ENCODE measurements at places on chromosomes 7 and 10.

DNA sequence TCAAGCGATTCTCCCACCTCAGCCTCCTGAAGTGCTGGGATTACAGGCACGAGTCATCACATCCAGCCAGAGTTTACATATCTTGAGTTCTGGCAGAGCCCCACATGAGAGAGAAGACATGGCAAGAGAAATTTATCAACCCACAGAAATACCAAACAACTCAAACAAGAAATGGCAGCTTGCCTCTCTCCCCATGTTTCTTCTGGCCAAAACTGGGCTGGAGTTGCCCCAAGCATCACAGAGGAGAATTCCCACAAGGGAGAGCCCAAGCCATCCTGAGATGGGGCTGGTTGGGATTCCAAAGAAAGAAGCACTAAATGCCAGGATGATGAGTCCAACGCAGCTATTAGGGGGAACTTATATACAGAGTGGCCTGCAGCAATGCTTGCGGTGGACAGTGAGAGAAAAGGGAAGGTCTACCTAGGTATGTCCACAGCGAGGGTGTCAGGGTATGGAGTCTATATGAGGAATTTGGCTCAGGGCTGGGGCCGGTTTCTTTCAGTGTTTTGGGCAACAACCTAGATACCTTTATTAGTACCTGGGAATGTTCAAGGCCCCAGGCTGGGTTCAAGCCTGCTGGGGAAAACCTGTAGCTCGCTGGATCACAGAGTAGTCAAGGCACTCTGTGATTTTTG lies 14.5 kb upstream of the PAX4 start:
- DNase-seq = no peak

DNA sequence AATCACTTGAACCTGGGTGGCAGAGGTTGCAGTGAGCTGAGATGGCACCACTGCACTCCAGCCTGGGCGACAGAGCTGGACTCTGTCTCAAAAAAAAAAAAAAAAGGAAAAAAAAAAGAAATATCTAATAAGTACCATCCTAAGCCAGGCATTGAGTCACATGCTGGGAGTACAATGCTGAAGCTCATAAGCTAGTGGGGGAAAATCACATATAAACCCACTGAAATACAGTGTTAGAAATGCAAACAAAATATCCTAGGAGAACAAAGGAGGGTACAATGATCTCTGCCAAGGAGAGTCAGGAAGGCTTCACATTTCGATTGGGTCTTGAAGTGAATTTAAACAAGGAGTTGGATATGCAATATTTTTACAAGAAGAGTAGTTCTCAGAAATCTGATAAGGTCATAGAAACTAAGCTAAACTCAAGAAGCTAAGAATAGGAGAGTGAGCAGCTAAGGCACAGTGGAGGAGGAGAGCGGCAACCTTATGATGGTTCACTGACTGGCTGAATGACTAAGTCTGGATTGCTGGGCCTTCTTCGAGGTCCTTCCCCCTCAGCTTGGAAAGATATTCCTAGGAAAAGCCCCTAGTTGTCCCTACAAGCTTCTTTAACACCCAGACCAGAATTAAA lies 115.5 kb downstream of the PHTF2 start:
- DNase-seq = no peak

GRCh38 chr7:113188396-113188795 lies 70.0 kb upstream of the SMIM30 start:
- DNase-seq = no peak

DNA sequence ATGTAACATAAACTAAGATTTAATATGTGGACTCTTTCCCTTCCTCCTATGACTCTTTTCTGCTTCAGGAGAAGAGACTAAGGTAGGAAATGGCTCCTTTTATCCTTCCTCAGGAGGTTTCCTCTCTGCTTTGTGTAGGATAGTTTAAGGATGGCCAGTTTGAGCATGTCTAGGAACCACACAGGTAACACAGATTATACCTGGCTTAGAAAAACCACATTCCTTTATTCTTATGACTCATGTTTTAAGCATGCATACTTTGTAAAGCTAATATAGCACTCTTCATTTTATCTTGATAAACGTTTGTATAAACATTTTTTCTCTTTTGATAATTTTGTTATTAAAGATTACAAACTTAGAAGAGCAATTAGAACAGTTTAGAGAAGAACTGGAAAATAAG lies 57.8 kb downstream of the CYP51A1 start:
- no peak for DNase-seq

DNA sequence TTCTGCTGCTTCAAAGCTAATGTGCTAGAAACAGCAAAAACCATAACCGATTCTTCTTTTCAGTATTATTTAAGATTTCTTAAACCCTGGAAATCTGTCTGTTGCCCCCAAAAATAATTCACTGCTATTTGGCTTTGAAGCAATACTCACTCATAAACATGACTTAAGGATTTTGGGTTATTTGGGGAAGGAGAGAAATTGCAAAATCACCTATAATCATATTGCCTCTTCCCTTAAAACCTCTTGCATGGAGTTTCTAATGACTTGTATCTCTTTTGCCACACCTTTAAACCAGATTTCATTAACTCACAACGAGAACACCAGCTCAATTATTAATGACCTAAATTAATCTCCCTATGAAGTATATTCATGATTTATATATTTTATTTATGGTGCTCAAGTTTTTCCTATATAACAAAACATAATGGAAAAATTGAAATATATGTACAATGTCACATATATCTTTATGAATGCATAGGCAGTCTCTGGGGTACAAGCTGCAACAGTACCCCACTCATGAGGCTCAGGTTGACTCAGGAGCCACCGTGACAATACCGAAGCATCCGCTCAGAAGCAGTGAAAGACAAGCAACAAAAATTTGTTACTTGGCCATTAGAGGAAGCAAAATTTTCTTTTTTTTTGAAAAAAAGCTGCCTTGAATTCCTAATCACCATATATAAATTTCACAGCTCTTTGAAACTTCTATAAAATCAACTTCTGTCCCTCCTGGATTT lies 3.0 kb downstream of the NAMPT start:
- no peak for DNase-seq

- DNase-seq = no peak
These were observed 199.4 kb downstream of the TSPAN12 start for GRCh38 chr7:120658516-120658915.

GRCh38 chr7:21944616-21945453 lies 864 bp downstream of the CDCA7L start:
- DNase-seq = no peak

GRCh38 chr7:150406312-150406566 lies 27.1 kb downstream of the ZNF775 start:
- no peak for DNase-seq

DNA sequence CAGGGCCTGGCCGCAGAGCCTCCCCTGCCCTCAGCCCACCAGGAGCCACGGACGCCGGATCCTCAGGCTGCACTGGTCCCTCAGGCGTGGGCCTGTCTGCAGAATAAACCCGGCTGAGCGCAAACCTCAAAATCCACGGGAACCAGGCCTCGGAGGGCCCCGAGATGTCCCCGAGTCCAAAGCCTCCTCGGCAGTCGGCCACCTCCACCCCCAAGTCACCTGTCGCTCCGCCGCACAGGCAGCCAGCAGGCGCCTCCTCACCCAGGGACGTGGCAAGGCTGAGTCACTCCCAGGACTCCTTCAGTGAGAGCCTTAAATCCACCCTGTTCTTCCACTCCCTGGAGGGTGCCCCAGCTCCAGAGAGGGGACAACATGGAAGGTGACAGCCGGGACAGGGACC lies 33.2 kb downstream of the STK32C start:
- DNase-seq = no peak

Data from SK-N-MC (cell line).